HCT116 (cell line): ENCODE measurements at places on chromosomes 16 and 17. TPM values are rescaled to one million over a fixed set of nuclear protein-coding genes. Genes with fewer than 3 reads are reported as not detected.

TBC1D3H gene
- not detected for total RNA-seq

CHD9NB gene
- total RNA-seq: 1.2 TPM

GRCh38 chr17:61469949-61470348 lies 17.7 kb downstream of the TBX4 start:
- no peaks in the 10 kb centered on the region for H3K27me3 ChIP-seq
- H3K4me3 ChIP-seq: no peak overlapping the region
- H3K27ac ChIP-seq: no peak overlapping the region
- peaks cover 30% of the 10 kb centered on the region for H3K4me1 ChIP-seq
- DNase-seq: no peak
- H3K36me3 ChIP-seq: no peaks in the 10 kb centered on the region

GRCh38 chr17:42142371-42142896 lies 12.4 kb downstream of the RAB5C start:
- no peaks in the 10 kb centered on the region for H3K27me3 ChIP-seq
- H3K36me3 ChIP-seq: peaks cover 14% of the 10 kb centered on the region; the same call in 1 of the 2 replicates
- no peak for DNase-seq

DNA sequence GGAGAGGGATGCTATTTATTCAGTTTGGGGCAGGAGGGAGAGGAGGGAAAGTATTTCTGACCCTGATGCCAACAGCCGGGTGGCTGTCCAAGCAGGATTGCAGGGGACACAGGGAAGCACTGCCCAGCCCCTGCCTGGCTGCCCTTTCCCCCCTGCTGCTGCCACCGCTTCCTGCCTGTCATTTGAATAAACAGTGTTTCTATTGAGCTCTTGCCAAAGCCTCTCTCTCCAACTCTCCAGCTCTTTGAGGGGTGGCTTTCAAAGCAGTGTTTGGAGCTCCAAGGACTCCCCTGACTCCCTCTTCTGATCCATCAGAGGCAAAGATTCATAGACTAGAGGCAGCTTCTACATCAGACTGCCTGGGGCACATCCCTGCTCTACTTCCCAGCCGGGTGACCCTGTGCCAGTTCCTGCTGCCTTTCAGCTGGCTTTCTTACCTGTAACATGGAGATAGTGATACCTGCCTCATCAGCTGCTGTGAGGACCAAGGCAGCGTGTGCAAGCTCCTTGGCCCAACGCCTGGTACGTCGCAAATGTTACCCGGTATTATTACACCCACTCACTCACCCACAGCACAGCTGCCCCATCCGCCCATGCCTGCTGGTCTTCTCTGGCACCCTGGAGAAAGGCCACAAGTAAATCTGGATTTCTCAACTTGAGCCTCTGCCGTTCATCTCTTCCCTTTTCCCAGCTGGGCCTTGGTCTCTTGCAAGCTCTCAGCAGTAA lies 9.5 kb downstream of the PROCA1 start:
- H3K27me3 ChIP-seq: no peaks in the 10 kb centered on the region
- DNase-seq: no peak
- no peak overlapping the region for H3K4me3 ChIP-seq
- H3K27ac ChIP-seq: no peak overlapping the region
- H3K4me1 ChIP-seq: no peaks in the 10 kb centered on the region

- H3K4me1 ChIP-seq: peaks cover 6% of the 10 kb centered on the region; the same call in 1 of the 2 replicates
- no peaks in the 10 kb centered on the region for H3K36me3 ChIP-seq
- DNase-seq: no peak
- no peak overlapping the region for H3K4me3 ChIP-seq
- H3K27ac ChIP-seq: no peak overlapping the region
Measured at GRCh38 chr17:14306596-14306995, 5.7 kb downstream of the HS3ST3B1 start.

- H3K36me3 ChIP-seq: no peaks in the 10 kb centered on the region
- no peak overlapping the region for H3K4me3 ChIP-seq
- no peaks in the 10 kb centered on the region for H3K4me1 ChIP-seq
- H3K27ac ChIP-seq: no peak overlapping the region
- H3K27me3 ChIP-seq: no peaks in the 10 kb centered on the region
Measured at GRCh38 chr17:72760368-72760767, 332.1 kb downstream of the SLC39A11 start.

- peaks cover 13% of the 10 kb centered on the region; the same call in 1 of the 2 replicates for H3K4me1 ChIP-seq
- no peak overlapping the region for H3K27ac ChIP-seq
- no peaks in the 10 kb centered on the region for H3K27me3 ChIP-seq
- H3K4me3 ChIP-seq: no peak overlapping the region
- no peak for DNase-seq
Measured at GRCh38 chr17:19720631-19721426, 4.4 kb upstream of the SLC47A2 start.

- H3K36me3 ChIP-seq: no peaks in the 10 kb centered on the region
- H3K4me3 ChIP-seq: no peak overlapping the region
- no peaks in the 10 kb centered on the region for H3K4me1 ChIP-seq
- DNase-seq: no peak
- H3K27me3 ChIP-seq: no peaks in the 10 kb centered on the region
- H3K27ac ChIP-seq: no peak overlapping the region
Measured at GRCh38 chr17:50593321-50593720, 32.8 kb downstream of the CACNA1G start.

GRCh38 chr17:68196394-68197090 lies 51.3 kb upstream of the AMZ2 start:
- H3K4me1 ChIP-seq: no peaks in the 10 kb centered on the region
- H3K4me3 ChIP-seq: no peak overlapping the region
- no peak for DNase-seq
- no peaks in the 10 kb centered on the region for H3K27me3 ChIP-seq
- no peaks in the 10 kb centered on the region for H3K36me3 ChIP-seq

GRCh38 chr17:11250161-11250560 lies 9.1 kb downstream of the SHISA6 start:
- H3K27ac ChIP-seq: no peak overlapping the region
- no peaks in the 10 kb centered on the region for H3K4me1 ChIP-seq
- H3K4me3 ChIP-seq: no peak overlapping the region
